NCI-H2081 (cell line): ENCODE measurements at places on chromosomes 2 and 18.

DNA sequence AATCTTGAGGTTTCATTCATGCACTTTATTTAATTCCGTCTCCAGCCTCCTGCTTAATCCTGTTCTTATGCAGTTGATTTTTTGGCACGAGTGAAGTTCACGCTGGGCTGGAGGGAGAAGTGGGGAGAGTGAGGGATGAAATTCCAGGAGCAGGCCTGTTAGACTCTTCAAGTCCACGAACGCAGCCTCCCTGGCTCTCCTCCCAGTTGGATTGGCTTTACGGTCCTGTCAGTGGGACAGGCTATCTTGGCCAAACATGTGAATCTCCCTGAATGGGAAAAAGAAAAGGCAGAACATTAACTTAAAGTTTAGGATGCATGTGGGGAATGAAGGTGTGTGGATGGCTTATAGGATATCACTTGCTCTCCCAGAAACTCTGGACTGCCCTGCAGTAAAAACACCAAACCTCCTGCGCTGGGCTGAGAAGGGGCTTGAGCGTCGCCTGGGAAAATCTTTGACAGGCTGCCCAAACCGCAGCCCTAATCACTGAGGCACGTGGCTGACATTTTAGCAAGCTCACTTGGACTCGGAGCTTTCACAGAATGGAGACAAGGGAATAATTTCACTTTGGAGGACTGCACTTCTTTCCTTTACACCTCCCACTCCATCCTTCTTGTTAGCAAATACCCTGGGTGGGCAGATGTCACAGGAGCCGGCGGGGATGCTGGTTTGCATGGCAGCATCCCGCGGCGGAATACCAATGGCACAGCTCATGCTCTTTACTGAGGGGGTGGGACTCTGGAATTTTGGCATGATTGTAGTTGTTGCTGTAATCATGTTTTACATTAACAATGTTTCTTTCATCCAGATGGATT is 93.9 kb downstream of the ACKR3 start:
- no peak for DNase-seq

DNA sequence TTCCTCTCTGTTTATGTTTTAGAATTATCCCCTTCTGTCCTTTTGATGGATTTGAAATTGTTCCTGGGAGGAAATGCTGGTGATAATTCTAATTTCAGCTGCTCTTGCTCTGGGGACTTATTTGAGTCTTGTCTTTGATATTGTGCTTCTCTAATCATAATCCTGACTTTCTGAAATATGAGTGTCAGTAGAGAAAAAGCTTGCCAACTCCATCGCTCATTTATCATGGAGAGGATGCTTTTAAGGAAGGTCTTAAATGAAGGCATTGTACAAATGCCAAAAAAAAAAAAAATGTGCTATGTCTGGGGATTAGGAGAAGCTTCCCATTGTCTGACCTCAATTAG is 159.5 kb downstream of the NYAP2 start:
- DNase-seq = no peak

DNA sequence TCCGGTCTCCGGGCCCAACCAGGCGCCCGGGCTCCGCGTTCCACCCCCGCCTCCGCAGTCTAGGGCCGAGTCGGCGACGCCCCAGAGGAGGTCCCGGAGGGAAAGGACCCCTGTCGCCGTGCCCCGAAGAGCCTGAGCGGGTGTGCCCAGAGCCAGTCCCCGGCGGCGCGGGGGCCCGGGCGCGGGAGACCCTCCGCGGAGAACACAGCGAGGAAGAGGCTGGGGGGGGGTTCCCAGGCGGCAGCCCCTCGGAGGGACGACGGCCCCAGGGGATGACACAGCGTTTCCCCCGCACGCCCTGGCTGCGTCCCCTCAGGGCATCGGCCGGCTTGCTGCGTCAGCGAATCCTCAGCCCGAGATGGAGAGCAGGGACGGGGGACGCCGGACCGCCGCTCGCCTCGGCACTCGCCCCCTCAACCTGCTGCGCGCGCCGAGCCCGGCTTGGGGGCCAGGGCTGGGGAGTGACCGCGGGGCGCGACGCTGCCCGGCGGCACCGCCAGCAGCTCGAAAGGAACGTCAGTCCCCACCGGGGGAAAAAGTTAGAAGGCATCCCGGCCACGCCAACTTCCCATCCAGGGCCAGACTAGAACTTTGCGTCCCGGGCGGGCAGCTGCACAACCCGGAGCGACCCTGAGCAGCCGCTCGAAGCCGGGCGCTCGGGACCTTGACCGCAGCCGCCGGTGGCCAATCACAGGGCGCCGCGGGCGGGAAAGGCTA is 711 bp downstream of the SFXN5 start:
- DNase-seq = peak; percentile 37

- no peak for DNase-seq
These were observed 68.8 kb upstream of the TACR1 start for GRCh38 chr2:75268112-75268511.

GRCh38 chr18:10312326-10313015 is 142.0 kb upstream of the APCDD1 start:
- DNase-seq = no peak

- no peak for DNase-seq
These were observed 37.9 kb downstream of the LYPD1 start for GRCh38 chr2:132632000-132632649.

- peak; percentile 99 for DNase-seq
These were observed 127.9 kb upstream of the NOL4 start for GRCh38 chr18:34352385-34353163.

DNA sequence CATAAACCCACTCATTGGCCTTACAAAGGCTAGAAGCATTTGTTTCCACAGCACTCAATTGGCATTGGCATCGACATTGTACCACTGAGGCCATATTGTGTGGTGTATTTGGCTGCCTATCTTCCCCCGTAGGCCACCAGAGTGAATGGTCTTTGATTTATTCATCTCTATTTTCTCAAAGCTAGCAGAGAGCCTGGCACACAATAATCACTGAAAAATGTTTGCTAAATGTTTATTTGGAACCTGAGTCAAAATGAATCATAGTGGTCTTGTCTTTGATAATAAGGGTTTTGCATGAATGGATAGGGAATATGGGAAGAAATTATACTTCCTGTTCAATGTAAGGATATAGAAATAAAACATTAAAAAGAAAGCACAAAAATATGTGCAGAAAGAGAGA is 107.3 kb upstream of the SLC8A1 start:
- no peak for DNase-seq
